ENCODE measurements at places on chromosomes 4 and X.

GRCh38 chrX:20378233-20378920, 111.7 kb upstream of the RPS6KA3 start:
- DNase-seq: no peak

DNA sequence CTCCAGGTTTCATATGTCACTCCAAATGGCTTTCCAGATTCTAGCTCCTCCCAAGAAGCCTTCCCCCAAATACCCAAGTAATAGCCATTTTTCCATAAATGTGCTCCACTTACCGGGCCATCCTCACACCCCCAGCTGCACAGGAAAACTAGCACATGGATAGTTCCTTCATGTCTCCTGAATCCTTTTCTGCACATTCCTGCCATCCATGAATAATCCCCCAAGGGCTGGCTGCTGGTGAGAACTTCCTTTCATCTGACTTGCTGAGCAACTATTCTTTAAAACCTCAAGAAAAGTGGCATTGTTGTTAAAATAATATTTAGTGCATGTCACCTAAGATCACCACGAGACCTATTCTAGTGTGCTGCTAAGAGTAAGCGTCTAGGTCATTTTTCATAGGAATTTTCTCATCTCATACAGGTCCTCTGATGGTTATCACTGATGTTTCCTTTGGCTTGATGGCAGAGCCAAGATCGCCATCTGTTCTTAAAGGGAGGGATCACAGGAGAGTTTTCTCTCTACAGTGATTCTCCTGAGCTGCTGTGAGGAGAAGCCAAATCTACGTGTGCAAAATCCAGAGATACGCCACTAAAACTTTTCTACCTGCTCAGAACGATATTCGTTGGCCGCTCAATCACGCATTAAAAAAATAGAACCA, 71.3 kb downstream of the MAP3K15 start:
- no peak for DNase-seq

- no peak for DNase-seq
These were observed 6.5 kb downstream of the SMIM9 start for GRCh38 chrX:154828016-154828408.

DNA sequence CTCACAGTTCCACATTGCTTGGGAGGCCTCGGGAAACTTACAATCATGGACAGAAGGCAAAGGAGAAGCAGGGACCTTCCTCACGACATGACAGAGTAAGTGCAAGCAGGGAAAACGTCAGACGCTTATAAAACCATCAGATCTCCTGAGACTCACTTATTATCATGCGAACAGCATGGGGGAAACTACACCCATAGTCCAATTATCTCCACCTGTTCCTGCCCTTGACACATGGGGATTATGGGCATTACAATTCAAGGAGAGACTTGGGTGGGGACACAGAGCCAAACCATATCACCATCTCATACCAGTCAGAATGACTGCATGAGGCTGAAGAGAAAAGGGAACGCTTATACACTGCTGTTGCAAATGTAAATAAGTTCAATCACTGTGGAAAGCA, 1066.9 kb upstream of the PCDH7 start:
- no peak for DNase-seq

DNA sequence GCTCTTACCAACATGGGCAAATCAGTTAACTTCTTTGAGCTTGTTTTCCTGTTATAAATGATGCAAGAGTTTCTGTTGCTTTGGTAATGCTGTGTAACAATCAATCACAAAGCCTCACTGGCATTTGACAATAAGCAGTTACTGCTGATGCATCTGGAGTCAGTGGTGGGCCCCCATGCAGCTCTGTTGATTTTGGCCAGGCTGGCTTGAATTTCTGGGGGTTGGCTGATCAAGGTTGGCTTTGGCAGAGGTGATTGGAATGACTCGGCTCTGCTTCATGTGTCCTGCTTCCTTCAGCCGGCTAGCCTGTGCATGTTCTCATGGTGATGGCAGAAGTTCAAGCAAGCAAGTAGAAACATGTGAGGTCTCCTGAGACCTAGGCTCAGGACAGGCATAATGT, 90.4 kb downstream of the PHEX start:
- no peak for DNase-seq

DNA sequence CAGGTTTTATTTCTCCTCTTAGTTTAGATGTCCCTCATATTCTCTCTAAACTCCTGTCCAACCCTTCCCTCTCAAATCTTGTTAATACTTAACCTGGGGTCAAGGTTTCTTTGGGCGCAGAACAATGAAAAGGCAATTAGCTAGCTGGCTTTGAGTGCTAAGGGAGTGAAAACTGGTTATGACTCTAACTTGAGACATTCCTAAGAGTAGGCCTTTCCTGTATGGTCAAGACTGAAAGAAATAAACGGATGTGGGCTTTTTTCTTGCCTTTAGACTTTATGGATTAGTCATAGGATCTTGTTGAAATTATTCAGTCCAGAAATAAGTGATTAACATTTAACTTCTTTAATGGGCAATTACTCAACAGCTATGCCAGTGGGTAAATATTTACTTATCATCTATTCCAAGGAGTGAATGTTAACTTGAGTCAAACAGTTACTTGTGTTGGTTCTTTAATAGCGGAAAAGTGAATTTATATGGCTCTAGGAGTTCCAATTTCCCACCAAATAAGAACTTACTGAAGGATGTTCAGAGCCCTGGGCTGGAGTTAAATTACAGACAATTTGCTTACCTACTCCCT, 141.7 kb upstream of the SCML1 start:
- DNase-seq: no peak

DNA sequence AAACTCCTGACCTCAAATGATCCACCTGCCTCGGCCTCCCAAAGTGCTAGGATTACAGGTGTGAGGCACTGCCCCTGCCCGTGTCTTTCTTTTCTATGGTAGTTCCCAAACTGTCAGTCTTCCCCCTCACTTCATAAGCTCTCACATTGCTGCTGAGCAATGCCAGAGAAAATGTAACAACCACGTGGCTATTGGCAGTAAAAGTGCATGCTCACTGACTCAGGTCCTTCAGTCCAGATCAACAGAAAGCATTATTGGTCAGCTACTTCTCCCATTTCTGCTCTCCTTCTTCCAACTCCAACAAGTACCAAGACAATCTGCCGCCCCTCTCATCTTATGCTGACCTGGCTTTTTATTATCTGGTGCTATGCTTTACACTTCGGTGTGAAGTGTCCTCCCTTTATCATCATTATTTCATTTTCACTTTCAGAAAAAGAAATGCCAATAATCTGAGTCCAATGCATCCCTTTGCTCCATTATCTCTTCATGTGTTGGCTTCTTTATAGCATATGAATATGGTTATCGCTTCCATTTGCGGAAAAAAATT, 133.8 kb upstream of the UGT8 start:
- DNase-seq: no peak

DNA sequence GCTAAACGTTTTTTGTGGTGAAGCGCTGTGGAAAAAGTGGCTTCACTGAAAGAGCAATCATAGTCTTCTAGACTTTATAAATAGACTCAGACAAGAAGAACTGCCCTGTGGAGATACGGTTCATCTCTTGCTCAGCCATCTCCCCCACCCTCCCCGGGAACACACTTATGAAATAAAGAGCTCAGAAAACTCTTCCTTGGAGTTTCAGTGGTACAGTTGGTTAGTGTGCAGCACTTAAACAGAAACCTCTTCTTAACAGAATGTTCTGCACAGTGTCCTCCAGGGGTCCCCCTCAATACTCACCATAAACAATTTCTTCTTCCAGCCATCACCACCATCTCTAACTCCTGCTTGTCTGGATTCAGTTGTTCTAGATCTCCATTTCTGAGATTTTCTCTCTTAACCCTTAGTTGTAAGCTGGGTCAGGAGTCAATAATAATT, 313.0 kb downstream of the ARHGAP10 start:
- DNase-seq: no peak

GRCh38 chr4:57117491-57117890, 7.3 kb upstream of the IGFBP7 start:
- no peak for DNase-seq

DNA sequence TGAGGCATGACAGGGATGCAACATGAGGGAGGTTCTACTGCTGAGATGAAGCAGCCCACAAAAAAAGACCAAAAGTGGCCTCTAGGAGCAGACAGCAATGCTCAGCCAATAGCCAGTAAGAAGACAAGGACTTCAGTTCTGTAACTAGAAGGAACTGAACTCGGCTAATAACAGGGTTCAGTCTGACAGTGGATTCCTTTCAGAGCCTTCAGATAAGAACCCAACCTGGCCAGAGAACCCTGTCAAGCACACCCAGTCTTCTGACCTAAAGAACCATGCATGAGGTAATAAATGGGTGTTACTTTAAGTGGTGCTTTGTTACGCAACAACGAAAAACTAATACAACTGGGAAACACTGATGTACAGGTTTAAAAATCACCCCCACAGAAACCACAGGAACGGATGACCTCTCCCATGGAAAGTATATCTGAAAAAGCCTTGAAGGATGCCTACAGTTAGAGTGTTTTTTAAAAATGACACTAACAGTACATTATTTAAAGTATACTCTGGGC, 94.6 kb downstream of the PAPSS1 start:
- no peak for DNase-seq

- DNase-seq: no peak
These were observed 51.5 kb upstream of the TBC1D9 start for GRCh38 chr4:140807491-140808252.

DNA sequence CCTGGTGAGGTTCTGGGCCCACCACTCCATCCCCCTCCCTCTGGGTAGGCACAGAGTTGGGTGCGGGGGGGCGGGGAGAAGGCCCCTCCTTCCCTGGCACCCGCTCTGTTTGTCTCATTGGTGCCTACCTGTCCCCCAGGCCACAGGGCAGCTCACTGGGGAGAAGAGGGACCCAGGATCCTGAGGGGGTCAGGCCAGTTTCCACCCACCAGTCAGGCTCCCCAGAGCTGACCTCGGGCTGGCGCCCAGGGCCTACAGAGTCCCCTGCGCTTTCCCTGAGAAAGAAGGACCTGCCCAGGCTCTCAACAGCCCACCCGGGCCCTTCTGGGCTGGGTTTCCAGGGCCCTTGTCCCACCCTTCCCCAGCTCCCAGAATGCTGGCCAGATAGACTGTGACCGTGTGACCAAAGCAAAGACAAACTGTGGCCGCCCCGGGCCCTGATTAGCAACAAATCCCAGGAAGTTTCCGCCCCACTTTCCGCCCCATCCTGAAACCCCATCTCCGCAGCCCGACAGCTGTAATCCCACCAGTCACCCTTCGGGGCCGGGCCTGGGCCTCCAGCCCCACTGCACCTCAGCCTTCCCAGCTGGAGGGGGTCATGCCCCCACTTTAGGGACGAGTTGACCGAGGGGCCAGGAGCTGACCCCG, 33.8 kb upstream of the FGFR3 start:
- DNase-seq: no peak

GRCh38 chr4:70380578-70380977, 2.4 kb upstream of the SMR3B start:
- no peak for DNase-seq

DNA sequence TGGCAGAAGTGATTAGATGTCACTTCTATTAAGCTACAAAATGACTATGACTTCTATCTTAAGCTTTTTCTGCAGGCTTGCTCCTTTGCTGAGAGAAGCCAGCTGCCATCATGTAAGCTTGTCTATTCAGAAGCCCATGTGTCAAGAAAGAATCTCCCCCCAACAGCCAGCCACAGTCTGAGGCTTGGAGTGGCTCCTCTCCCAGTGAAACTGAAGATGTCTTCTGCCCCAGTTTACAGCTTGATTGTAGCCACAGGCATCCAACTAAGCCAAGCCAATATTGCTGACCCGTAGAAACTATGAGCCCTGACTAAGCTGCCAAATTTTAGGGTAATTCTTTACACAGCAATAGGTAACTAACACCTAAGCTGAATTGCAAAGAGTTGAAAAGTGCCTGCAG, 26.7 kb upstream of the SLC10A7 start:
- no peak for DNase-seq

DNA sequence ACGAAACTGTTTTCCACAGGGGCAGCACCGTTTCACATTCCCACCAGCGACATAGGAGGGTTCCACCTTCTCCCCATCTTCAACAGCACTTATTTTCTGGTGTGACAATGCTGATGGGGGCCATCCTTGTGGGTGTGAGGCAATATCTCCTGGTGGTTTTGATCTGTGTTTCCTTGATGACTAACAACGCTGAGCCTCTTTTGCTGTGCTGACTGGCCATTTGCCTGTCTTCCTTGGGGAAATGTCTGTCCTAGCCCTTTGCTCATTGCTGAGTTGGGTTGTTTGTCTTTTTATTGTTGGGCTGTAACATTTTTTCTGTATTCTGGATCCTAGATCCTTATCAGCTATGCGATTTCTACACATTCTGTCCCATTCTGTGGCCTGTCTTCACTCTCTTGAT, 33.7 kb downstream of the ATP2B3 start:
- no peak for DNase-seq

DNA sequence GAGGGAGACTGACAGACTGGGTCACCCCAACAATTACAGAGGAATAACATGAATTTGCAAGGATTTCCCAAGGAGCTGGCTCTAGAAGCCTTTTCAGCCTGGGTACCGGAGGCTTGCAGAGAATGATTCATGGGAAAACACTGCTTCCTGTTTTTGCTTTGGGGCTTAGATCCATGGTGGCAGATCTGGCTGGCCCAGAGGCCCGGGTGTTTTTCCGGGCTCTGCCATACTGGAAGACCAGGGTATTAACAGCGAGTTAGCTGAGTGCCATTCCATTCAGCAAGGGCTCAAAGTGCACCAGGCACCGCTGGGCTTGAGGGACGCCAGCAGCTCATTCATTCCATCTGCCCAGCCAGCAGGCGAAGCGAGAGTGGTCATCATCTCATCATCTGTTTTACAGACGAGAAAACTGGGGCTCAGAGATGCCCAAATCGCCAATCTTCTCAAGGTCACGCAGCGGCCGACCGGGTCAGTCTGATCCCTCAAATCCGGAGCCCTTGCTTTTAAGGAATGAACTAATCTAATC, 1.3 kb downstream of the WDR1 start:
- no peak for DNase-seq

DNA sequence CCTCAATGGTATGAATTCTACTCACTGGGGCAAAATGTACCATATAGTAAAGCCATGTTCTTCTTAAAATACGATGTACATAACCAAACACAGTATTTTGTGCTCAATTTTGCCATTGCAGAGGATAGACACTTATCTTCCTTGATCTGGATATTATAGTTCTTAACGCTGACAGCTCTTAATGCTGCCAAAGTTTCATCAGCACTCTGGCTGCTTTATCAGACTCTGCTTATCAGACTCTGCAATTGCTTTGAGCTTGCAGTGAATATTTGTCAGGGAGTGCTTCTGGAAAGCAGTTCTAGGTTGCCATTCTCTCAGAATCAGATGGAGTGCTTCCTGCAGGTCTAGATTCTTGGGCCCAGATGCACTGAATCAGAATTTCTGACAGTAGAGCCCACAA, 863.1 kb downstream of the CCSER1 start:
- no peak for DNase-seq

GRCh38 chr4:101596781-101597552, 193.6 kb upstream of the BANK1 start:
- DNase-seq: no peak

DNA sequence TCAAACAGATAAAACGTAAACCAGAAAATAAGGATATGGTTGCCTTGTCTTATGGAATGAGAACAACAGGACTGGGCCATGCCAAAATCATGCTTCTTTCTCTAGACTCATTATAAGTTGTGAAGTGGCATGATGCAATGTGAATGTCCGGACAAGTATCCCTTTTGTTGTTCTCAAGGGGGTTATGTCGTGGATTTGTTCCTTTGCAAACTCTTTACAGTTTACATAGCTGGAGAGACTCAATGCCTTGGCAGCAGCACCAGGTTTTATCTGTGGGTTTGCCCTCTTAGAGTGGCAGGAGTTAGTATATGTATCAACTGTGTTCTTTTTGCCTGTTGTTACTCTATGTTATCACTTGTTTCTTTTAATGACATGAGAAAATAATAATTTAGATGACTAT, 41.4 kb downstream of the SPRY1 start:
- DNase-seq: no peak
